ENCODE measurements at places on chromosomes 2 and 18.

- no peak for DNase-seq
Measured at GRCh38 chr2:7633566-7634153, 716.4 kb downstream of the RNF144A start.

- DNase-seq: no peak
Measured at GRCh38 chr18:74422541-74422940, 34.6 kb downstream of the DIPK1C start.

GRCh38 chr18:68548904-68549870, 165.7 kb downstream of the TMX3 start:
- no peak for DNase-seq

DNA sequence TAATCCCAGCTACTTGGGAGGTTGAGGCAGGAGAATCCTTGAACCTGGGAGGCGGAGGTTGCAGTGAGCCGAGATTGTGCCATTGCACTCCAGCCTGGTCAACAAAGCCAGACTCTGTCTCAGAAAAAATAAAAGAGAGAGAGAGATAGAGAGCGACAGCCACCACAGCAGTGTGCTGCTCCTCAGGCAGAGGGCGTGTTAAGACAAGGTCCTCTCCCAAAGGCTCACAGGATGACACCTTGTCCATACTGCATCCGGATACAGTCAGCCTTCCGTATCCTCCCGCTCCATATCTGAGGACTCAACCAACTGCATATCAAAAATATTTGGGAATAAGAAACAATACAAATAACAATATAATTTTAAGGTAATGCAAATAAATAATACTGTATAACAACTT, 20.1 kb downstream of the ARL4C start:
- DNase-seq: no peak

GRCh38 chr18:21179590-21180220, 62.3 kb upstream of the GREB1L start:
- peak; percentile 67 for DNase-seq

DNA sequence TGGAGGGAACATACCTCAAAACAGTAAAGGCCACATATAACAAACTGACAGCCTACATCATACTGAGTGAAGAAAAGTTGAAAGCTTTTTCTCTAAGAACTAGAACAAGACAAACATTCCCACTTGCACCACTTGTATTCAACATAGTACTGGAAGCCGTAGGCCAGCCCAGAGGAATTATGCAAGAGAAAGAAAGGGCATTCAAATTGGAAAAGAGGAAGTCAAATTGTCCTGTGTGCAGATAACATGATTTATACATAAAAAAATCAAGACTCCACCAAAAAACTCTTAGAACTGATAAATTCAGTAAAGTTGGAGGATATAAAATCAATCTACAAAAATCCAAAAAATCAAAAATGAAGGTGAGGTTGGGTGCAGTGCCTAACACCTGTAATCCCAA, 8.0 kb upstream of the KDM3A start:
- no peak for DNase-seq

GRCh38 chr18:47970664-47971531, 40.4 kb upstream of the SMAD2 start:
- no peak for DNase-seq

DNA sequence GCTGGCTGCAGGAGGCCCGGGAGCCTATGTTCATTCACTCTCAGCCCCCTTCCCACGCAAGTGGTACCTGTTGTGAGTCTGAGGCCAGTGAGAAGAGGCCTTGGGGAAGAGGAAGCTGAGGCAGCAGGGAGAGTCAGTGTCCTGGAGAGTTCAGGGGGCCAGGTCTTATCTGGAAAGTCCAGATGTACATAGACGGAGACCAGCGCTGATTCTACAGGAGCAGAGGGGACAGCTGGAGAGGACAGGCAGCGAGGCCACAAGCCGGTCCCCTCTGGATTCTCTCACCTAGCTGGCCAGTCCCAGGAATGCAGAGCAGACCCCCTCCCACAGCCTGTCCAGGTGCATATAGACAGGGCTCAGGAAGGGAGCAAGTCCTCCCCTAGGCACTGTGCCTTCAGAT, 29.1 kb upstream of the SELENOI start:
- DNase-seq: no peak

GRCh38 chr18:48061781-48062570, 131.5 kb upstream of the SMAD2 start:
- no peak for DNase-seq

DNA sequence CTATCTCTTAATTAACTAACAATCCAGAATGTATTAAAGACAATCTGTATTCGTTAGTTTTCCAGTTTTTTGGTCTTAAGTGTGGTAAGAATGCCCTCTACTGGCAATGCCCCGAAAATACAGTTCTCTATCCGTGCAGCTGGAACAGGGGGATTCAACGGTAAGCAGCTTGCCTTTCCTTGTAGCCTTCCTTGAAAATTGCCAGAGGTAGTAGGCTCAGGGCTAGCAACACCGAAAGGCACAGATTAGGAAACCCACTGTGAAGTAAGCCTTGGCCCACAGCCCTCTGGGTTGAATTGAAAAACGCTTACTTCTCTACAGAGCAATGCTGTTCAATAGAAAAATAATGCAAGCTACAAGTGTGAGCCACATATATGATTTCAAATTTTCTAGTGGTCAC, 17.1 kb upstream of the VPS4B start:
- peak; percentile 73 for DNase-seq

- DNase-seq: no peak
Measured at GRCh38 chr2:74025971-74026612, 41.4 kb downstream of the TET3 start.

- DNase-seq: no peak
Measured at GRCh38 chr18:34297287-34297686, 72.6 kb upstream of the NOL4 start.

DNA sequence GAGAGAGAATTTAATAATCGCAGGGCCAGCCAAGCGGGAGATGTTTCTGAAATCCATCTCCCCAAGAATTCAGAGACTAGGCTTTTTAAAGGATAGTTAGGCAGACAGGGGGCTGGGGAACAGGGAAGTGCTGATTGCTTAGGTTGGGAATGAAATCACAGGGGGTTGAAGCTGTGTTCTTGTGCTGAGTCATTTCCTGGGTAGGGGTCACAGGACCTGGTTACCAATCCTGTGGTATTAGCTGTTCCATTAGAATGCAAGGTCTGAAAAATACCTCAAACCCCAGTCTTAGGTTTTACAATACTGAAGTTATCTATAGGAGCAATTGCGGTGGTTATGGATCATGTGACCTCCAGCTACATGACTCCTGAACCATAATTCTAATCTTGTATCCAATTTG, 4.6 kb downstream of the SP140 start:
- DNase-seq: no peak

GRCh38 chr2:235170016-235170415, 218.2 kb downstream of the SH3BP4 start:
- DNase-seq: no peak

DNA sequence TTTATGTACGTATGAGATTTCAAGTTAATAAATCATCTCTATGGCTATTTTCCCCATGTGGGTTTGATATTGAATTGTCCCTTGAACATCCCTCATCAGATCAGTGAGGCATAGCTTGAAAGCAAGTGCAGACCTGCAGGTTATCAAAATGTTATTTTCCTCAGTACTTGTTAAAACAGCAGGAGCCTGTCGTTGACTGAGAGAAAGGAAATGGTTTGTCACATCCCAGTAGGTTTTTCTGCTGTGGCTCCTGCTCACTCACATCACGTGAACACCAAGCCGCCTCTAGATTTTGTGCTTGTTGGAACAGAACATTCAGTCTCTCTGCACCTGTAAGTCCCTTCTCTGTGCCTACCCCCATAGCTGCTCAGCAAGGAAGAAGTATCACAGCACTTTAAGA, 340.3 kb downstream of the CELF4 start:
- DNase-seq: no peak

DNA sequence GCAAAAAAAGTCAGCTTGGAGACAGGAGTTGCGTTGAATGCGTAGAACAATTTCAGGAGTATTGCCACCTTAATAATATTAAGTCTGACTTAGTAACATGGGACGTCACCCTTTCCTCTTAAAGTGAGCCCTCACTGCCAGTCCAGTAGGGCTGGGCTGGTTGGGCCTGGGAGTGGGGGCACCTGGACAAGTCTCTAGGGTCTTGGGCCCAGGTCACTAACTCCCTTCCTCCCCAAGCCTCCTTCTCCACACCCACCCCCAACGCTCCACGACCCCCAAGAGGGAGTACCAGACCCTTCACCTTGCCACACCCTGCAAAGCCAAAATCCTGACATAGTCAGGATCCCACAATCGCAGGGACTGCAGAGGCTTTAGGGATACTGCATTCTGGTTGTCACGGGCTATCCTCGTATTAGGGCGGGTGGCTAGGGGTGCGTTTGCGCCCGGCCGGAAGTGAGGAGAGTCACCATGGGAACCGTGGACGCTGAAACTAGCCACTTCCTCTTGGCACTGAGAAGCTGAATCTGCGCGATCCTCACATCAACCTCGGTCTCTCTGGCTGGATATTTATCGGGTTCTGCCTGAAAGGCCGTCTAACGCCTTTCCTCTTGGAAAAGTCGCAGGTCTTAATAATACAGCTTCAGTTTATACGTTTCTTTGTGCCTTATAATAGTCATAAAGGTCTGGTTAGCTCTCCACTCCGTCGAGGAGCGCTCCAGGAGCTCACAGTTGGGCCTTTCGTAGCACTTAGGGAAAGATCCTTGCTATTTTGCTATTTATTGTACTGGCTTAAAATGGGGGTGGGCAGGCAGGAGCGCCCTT, 10.3 kb upstream of the CXXC1 start:
- peak; percentile 76 for DNase-seq

- DNase-seq: no peak
Measured at GRCh38 chr2:61014763-61015162, 2.8 kb upstream of the PEX13 start.

- DNase-seq: no peak
Measured at GRCh38 chr2:109256111-109256510, 127.1 kb downstream of the SH3RF3 start.

- DNase-seq: no peak
Measured at GRCh38 chr2:219570924-219571310, 422 bp downstream of the OBSL1 start.

DNA sequence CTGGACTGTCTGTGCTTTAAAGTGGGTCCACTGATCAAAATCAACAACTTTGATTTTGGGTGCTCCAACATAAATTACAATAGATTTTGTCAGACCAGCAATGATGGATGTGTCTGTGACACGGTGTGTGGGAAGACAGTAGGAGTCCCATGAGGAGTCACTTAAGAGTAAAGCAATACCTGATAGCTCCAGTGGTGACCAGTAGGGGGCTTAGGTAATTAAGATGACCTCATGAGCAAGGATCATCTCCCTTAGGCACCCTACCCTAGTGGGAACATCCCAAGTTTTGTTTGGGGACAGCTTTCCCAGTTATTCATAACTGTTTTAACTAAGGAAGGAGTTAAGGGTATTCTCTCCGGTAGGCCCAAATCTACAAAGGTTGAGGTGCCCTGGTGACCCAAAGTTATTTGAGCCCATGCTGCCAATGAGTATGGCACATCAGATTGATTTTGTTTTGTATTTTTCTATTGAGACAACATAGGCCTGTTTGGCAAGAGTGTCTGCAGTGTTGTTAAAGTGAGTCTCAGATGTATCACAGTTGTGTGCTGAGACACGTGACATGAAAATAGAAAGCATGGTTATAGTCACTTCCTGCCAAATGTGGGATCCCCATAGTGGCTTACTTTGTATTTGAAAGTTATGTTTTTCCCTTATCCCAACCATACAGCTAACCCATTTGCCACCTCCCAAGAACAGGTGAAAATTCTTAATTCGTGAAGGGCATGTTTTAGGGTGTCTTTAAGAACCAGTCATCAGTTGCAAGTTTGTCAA, 1337.6 kb upstream of the SLC39A10 start:
- DNase-seq: no peak

- DNase-seq: no peak
Measured at GRCh38 chr2:15782769-15783294, 157.5 kb upstream of the MYCN start.

- DNase-seq: no peak
Measured at GRCh38 chr2:105738658-105739241, 6.0 kb upstream of the NCK2 start.

DNA sequence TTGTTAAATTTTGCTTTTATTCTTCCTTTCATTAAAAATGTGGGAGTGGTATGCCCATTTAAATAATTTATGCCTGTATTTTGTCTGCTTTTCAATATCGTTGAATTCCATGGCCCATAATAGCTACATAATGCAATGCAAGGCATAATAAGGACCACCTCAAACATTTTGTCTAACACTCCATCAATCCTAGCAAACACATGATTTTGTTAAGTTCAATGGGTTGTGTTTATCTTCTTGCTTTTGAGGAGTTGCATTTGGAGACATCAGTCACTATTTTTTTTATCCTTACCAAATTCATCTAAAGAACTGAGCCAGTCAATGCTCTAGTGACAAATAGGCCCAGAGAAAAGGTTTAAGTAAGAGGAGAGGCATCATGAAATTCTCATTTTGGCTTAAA, 145.5 kb downstream of the ZNF385B start:
- DNase-seq: no peak

- no peak for DNase-seq
Measured at GRCh38 chr2:140600116-140600515, 1530.7 kb downstream of the LRP1B start.

GRCh38 chr2:145561152-145561551, 1041.2 kb upstream of the ZEB2 start:
- no peak for DNase-seq

DNA sequence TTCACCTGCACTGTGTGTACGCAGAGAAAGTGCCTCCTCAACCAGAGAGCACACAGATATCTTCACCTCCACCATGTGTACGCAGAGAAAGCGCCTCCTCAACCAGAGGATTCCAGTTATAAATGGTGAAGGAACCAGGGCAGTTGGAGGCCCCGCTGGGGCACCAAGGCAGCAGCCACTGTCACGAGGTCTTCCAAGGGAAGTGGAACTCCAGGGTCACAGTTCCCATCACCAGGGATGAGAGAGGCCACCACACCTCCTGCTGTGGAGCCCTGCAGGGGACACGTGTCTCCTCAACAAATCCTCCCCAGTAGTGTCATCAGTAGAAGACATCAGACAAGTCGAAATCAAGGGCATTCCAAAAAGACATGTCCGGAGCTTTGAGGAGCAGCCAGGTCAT, 28.2 kb upstream of the NFATC1 start:
- DNase-seq: no peak

GRCh38 chr2:232073699-232074098, 112.2 kb downstream of the DIS3L2 start:
- DNase-seq: no peak

GRCh38 chr2:164675027-164675426, 53.7 kb upstream of the GRB14 start:
- no peak for DNase-seq
